ENCODE measurements at places on chromosomes 5 and 9.
A peak's percentile ranks its signal among the peaks of the same experiment; 100 is the strongest.

DNA sequence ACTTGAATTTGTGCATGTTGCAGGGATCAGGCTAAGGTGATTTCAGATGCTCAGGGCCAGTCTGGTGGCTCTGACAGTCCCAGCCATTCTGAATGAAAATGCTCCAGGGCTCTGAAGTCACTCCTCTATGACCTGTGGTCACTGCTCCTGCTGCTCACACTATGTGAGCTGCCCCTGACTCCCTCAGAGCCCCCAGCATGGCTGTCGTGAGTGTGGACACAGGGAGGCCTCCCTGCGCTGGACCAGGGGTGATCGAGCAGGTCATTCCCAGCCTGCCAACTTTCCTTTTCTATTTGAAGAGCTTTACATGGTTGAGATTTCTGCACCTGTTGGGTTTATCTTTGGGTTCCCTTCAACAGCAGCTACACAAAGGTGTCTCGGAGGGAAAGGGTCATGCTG lies 74.5 kb downstream of the WNK2 start:
- no peak for DNase-seq
- H3K27me3 ChIP-seq = no peaks in the 10 kb centered on the region
- no peaks in the 10 kb centered on the region for H3K36me3 ChIP-seq
- H3K27ac ChIP-seq = no peak overlapping the region
- no peaks in the 10 kb centered on the region for H3K4me1 ChIP-seq

GRCh38 chr9:96399325-96399633 lies 15.8 kb upstream of the SLC35D2 start:
- no peak overlapping the region for H3K4me3 ChIP-seq
- no peak overlapping the region for H3K27ac ChIP-seq
- no peaks in the 10 kb centered on the region for H3K27me3 ChIP-seq
- no peaks in the 10 kb centered on the region for H3K36me3 ChIP-seq

DNA sequence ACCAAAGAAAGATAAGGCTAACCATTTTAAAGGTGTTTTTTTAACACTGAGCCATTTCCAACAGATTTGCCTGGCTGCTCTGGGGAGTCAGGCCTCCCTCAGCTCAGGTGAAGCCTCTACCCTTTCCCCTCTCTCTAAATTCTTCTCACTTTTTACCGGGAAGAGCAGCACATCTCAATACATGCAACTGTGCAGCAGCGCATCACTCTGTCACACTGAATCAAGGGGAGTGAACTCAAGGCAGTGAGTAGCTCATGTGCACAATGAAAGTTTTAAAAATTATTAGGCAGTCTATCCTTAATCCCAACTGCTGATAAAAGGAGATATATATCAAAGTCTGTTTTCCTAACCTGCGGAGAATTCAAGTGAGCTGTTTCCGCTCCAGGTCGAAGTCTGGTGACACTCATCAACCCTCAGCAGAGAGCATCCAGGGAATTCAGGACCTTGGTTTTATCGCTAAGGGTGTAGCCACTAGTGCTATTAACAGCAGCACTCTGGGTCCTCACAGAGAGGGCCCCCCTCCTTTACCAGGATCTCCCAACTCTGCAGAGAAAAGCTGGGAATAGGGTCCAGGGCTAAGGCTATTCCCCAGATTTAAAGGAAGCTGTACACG lies 1.0 kb downstream of the CEMIP2 start:
- H3K36me3 ChIP-seq = no peaks in the 10 kb centered on the region
- DNase-seq = no peak
- no peaks in the 10 kb centered on the region for H3K27me3 ChIP-seq
- peaks cover 2% of the 10 kb centered on the region for H3K4me1 ChIP-seq

GRCh38 chr9:121753802-121754654 lies 102.6 kb downstream of the DAB2IP start:
- H3K27me3 ChIP-seq = no peaks in the 10 kb centered on the region
- H3K27ac ChIP-seq = no peak overlapping the region

DNA sequence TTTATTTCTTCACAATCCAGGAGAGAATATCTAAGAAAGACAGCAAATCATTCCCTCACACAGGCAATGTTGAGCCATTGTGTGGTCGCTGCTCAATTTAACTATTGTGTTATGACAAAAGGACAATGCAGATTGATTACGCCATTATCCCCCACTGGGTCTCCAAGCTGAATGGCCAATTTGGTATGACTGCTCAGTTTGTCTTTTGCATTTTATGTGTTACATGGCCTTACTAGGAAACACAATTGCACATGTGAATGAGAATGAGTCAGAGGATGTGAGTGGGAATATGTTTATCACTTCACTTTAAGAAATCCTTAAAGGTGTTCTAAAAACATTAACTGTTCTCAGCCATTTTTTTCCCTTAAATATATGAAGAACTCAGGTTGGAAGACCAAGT lies 108.3 kb downstream of the FAM174A start:
- H3K27ac ChIP-seq = no peak overlapping the region
- no peaks in the 10 kb centered on the region for H3K4me1 ChIP-seq

DNA sequence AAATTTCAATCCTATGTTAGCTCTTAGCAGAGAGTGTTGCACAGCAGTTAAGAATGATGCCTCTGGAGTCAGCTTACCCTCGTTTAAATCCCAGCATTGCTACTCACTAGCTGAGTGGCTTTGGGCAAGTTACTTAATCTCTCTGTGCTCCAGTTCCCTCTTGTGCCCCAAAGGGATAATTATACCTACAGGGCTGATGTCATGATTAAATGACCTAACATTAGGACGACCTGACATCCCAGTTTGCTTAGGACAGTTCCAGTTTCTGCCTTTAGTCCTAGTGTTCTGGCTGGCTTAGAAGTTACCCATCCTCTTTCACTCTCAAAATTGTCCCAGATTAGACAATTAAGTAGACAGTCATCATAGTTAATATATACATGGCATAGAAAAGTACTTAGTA lies 4.3 kb upstream of the RAI14 start:
- H3K27ac ChIP-seq = no peak overlapping the region
- H3K4me3 ChIP-seq = no peak overlapping the region
- H3K4me1 ChIP-seq = no peaks in the 10 kb centered on the region
- no peaks in the 10 kb centered on the region for H3K36me3 ChIP-seq
- no peak for DNase-seq

DNA sequence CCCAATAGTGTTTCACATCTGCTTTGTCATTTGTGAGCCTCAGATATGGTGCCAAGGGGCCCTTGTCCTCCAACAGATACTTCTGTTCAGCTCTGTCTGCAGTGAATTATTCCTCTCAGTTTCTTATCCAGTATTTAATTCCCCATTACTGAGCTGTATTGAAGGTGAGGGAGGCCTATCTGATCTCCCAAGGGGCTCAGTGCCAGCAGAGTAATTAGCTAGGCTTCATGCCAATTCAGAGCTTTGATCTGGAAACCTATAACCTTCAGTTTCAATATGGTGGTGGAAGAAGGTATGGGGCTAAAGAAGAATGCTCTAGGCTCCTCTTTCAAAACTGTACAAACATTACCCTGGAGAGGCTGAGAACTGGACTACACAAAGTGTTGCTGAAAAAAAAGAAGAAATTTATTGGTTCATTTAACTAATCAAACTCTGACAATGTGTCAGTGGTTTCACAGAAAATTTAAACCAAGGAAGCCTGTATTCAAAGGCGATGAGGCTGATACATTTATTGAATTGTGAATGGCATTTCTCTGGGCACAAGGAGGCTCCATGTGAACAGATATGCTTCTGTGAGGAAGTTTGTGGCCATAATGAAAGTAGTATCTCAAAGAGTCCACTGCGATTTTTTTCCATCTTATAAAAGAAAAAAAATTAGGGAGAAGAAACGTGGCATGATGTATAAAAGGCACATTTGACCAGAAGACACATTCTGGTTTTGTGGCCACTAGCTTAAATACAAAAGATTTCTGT lies 397.8 kb downstream of the TLE4 start:
- H3K4me3 ChIP-seq = no peak overlapping the region
- no peaks in the 10 kb centered on the region for H3K36me3 ChIP-seq
- no peak overlapping the region for H3K27ac ChIP-seq
- no peaks in the 10 kb centered on the region for H3K4me1 ChIP-seq
- peaks cover 1% of the 10 kb centered on the region for H3K27me3 ChIP-seq

DNA sequence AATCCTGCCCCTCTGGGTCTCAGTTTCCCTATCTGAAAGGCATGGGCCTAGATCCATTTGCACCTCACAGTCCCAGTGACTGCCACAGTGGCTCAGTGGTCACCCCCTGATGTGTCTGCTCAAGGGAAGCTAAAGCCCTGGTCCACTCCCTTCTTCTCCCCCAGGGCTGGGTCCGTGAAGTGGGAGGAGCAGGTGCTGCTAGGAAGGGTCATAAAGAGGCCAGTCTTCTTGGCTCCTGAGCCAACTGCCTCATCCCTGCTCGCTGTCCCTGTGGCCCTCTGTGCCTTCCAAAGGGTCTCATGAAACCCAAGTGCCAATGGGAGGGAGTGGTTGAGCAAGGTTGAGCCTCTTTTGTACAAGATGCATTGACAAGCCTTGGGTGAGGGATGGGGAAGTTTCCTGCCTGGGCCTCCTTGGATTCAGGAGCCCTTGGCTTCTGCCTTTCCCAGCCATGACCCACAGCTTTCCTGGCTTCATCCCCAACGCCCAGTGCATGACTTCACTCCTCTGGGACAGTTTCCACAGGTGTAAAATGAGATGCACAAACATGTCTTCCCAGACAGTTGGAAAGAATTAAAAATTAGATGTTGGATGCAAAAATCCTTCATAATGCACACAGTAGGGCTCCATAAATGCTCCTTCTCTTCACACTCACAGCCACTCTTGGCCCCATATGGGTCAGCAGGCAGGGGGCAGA lies 1.6 kb upstream of the SLC6A7 start:
- H3K4me3 ChIP-seq = no peak overlapping the region
- no peak overlapping the region for H3K27ac ChIP-seq
- H3K27me3 ChIP-seq = no peaks in the 10 kb centered on the region

GRCh38 chr9:129052592-129052991 lies 16.2 kb downstream of the MIGA2 start:
- H3K27me3 ChIP-seq = no peaks in the 10 kb centered on the region
- no peak overlapping the region for H3K27ac ChIP-seq
- H3K4me3 ChIP-seq = no peak overlapping the region
- no peaks in the 10 kb centered on the region for H3K4me1 ChIP-seq
- H3K36me3 ChIP-seq = peaks cover 6% of the 10 kb centered on the region

DNA sequence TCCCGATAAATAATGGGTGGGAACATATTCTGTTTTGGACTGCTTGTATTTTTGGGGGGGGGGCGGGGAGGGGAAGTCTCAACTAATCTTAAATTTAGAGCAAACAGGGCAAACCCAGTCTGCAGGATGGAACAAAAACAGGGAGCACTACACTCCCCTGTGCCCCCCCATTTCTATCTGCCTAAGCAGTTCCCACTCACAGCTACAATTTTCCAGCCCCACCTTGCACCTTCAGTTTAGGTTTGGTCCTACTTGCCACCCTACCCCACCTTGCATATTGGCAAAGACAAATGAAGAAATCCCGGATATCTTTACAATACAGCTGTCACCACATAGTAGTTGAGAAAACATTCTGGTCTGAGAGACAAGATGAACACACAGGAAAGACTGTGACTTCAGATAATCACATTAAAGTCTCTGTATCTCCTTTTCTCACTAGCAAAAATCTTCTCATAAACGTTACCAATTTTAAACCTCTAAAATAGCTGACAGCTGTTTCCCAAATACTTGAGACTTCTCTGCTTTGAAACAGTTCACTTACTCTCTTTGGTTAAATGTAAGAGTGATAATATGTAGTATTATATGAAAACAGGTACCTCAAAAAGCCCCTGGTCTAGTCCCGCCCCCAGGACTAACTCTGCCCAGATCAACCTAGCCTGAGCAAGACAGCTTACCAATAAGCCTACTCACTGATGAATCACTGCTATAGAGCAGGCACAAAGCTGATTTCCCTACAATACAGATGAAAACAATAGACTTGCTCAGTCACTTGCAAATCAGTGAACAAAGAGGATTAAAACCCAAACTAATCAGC lies 5.2 kb upstream of the RAPGEF6 start:
- H3K36me3 ChIP-seq = no peaks in the 10 kb centered on the region
- no peaks in the 10 kb centered on the region for H3K4me1 ChIP-seq
- no peak overlapping the region for H3K27ac ChIP-seq

- no peak overlapping the region for H3K27ac ChIP-seq
- H3K36me3 ChIP-seq = no peaks in the 10 kb centered on the region
- H3K27me3 ChIP-seq = no peaks in the 10 kb centered on the region
- H3K4me3 ChIP-seq = no peak overlapping the region
Measured at GRCh38 chr5:1672396-1672795, 127.2 kb downstream of the MRPL36 start.

DNA sequence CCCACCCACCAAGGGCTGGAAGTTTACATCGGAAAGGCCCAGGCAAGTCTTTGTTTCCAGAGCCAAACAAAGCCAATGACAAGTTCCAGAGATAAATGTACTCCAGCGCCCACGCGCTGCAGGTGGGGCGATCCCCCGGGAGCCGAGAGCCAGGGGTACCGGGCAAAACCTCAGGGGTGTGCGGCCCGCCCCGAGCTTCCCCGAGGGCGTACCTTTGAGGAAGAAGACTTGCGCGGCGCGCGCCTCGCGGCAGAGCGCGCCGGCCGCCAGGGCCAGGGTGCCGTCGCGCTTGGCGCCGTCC lies 671 bp downstream of the DUSP1 start:
- H3K4me3 ChIP-seq = peak overlapping the region; percentile 78
- peak overlapping the region; percentile 100 for H3K27ac ChIP-seq
- peaks cover 15% of the 10 kb centered on the region for H3K36me3 ChIP-seq
- no peaks in the 10 kb centered on the region for H3K27me3 ChIP-seq
- peak; percentile 78 for DNase-seq
- H3K4me1 ChIP-seq = no peaks in the 10 kb centered on the region
